T47D (cell line): ENCODE measurements at places on chromosomes 13 and 19.

DNA sequence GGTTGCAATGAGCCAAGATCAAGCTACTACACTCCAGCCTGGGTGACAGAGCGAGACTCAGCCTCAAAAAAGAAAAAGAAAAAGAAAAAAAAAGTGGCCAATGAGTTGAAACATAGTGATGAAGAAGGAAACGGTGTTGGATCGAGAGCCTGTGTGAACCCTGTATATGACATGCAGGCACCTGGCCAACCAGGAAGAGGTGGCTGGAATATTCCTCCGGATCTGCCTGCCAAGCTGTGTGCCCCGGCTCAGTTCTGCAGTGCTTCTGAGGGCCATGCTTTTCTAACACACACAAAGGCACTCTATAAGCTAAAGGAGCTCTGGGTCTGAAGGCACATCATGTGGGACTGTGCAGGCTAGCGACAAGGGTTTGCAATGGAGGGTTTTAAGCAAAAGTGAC is 3.7 kb upstream of the ZNF444 start:
- no peak for DNase-seq

DNA sequence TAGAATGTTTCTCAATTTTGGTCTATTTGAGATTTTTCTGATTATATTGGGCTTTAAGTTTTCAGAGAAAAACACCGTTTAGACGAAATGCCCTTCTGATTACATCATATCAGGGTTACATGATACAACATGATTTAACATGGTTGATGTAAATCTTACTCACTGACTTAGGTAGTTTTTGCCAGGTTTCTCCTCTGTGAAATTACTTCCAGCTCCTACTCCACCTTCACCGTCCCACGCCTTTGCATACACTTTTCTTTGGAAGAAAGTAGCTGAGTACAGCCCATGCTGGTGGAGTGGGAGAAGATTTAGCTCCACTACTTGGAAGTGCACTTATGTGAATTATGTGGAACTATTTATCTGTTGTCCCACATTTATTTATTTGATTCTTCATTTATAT is 433.2 kb upstream of the KLHL1 start:
- DNase-seq = no peak

- peak; percentile 50 for DNase-seq
Measured at GRCh38 chr19:15330801-15331418, 1.4 kb downstream of the BRD4 start.

DNA sequence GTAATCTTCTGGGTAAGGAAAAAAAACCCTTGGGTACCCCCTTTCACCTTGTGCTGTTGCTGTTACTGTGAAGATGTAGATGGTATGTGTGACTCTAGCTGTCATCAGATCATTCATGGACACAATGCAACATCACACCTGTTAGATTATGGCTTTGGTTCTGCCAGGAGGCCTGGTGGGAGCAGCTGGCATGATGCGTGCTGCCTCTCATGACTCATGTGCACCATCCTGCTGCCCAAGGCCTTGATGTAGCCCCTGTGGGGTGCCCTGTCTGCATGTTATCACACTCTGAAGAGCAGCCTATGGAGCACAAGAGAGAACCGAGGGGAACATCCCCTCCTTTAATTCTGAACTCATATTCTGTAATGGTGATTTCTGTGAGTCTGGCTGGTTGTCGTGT is 57.7 kb upstream of the TEX29 start:
- no peak for DNase-seq

DNA sequence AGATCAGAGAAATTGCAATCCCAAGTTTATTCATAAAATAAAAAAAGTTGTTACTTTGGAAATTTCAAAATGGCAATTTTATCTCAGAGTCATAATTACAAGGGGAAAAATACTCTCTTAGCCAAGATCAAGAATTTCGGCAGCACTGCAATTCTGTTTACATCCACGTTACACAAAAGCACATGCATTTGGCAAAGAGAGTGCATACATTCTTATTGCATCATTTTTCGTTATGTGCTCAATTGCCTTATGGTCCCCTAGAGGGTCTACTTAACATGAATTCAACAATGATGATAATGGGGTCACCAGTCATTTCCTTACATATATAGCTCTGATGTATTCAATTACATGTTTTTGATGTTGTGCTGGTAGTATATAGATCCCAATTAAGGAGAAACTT is 498.0 kb downstream of the DIAPH3 start:
- DNase-seq = no peak

DNA sequence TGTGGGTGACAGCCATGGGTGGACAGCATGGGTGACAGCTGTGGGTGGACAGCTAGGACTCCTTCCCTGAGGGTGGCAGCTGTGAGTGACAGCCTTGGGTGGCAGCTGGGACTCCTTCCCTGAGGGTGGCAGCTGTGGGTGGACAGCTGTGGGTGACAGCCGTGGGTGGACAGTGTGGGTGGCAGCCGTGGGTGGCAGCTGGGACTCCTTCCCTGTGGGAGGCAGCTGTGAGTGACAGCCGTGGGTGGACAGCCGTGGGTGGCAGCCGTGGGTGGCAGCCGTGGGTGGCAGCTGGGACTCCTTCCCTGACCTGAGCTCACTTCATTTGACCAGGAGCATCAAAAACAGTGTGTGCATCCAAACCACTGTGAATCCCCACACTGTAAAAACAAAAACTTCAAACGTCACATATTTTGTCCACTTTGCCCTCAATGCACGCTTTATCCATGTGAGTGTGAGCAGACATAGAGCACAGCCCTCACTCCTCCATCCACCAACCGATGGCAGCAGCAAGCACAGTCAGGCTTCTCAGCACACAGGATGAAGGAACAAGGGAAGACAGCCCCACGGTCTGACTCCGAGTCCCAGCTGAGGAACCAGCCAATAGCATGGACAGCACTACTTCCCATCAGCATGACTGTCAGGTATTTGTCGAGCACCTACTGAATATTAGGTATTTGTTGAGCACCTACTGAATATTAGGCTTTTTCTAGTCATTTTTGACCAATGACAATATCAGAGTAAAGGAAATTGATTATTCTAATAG is 1.6 kb upstream of the CFAP97D2 start:
- DNase-seq = peak; percentile 20

GRCh38 chr13:44969551-44970484 is 19.5 kb downstream of the NUFIP1 start:
- peak; percentile 51 for DNase-seq

- no peak for DNase-seq
Measured at GRCh38 chr19:3346677-3347353, 19.6 kb upstream of the NFIC start.

DNA sequence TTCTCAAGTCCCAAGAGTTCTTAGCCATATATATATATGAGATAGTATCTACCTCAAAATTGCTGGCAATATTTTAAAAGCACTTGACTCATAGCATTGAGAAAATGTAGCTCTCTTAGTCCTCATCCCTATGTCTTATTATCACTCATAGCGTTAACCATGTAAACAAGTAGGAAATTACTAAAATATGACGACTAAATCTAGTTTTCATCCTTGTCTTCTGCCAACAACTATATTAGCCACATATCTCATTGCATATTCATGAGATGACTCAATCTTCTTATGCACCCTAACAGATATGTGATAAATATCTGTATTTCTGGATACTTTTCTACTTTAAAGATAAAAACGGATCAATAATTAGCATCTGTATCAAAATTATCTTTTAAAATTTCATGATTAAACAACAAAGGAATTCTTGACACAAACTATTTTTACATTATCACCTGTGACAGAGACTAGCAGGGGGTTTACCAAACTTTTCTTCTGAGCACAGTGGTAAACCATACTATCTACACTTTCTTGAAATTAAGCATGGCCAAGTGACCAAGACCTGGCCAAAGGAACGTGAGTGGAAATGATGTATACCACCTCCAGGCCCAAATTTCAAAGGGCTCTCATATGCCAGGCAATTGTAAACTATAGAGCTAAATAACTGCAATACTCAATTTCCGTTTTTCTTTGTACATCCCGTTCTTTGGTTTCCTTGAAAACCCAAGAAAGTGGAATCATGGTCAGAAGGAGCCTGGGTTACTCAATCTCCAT is 45.7 kb downstream of the ZC3H13 start:
- DNase-seq = no peak
